NCI-H146 (cell line): ENCODE measurements at places on chromosomes 1 and 21.

DNA sequence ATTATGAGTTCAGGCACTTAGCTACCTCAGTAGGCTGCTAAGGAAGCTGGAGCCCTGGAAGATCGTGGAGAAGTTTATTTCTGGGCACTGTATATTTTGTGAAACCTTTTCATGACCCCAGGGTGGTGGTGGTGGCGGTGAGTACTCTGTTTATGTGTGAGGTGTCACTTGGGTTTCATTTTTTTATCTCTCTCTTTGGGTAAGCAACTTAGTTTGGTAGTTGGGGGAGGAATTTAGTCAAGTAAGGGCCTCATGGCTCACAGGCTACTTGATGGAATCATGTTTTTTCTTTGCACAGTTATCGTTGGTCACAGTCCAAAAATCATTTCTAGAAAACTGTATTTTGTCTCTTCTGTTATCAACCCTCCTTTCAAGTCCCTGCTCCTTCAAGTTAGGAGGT is 33.9 kb downstream of the C1orf141 start:
- no peak for DNase-seq

GRCh38 chr1:182599339-182599738 is 4.8 kb downstream of the RGS16 start:
- no peak for DNase-seq

DNA sequence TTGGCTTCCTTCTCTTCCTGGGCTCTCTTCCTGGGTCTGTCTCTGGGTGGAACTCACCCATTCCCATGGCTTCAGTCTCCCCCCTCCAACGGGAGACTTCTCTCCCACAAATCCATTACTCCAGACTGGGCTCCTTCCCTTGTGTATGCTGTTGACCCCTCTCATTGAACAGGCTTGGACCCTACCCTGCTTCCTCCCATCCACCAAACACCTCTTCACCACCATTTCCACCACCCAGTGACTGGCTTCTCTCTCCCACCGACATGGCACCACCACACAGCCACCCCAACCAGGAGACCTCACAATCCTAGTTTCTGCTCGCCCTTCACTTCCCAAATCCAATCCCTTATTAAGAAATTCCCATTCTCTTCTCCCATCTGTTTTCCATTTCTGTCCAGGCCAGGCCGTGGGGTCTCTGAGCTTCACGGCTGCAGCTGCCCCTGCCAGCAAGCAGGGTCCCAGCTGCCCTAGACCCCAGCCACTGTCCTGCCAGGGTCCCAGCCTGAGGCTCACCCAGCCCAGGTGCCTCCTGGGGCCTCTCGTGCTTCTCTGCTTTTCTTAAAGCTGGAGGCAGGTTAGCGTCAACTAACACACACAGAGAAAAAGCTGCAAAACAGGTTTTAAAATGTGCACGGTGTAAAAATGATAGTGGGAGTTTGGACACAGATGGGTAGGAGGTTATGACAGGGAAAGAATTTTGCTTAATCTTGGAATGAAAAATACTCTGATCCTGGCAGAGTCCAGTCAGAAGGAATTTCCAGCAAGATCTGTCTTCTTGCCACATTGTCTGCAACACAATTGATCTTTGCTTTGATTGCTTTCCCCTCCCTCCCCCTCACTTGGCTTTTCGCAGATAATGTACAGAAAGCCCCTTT is 383.8 kb upstream of the VAMP3 start:
- DNase-seq, result no peak

GRCh38 chr1:223074445-223075300 is 68.4 kb downstream of the TLR5 start:
- no peak for DNase-seq

DNA sequence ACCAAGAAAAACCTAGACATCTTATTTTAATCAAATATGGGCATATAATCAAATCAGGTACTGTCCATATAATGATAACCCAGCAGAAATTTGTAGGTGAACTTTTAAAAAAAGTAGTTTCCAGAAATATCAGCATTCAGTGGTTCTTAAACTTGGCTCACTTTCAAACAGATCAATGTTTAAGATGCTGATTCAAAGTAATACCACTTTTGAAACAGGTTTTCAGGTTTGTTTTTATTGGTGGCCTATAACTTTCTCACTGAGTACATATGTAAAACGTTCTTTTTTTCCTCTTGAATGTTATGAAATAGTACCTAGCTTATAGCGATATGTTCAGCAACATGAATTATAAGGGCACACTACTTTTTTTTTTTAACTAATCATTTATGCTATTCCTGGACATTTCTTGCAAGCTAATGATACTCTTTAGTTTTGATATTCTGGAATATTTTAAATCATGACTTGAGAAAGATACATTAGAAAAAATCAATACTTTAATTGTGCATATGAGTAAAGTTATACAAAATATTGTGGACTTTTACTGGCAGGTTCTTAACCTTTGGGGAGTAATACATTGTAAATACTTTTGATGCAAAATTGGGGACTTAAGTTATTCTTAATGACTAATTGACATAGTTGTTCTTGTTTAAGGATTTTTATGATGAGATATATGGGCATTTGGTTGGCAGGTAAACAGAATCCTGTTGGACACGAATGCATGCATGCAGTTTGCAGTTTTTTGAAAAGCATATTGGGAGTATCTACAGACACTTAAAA is 3.0 kb downstream of the NFIA start:
- no peak for DNase-seq

- DNase-seq, result no peak
These were observed 72.7 kb downstream of the SMYD3 start for GRCh38 chr1:246434335-246434734.

DNA sequence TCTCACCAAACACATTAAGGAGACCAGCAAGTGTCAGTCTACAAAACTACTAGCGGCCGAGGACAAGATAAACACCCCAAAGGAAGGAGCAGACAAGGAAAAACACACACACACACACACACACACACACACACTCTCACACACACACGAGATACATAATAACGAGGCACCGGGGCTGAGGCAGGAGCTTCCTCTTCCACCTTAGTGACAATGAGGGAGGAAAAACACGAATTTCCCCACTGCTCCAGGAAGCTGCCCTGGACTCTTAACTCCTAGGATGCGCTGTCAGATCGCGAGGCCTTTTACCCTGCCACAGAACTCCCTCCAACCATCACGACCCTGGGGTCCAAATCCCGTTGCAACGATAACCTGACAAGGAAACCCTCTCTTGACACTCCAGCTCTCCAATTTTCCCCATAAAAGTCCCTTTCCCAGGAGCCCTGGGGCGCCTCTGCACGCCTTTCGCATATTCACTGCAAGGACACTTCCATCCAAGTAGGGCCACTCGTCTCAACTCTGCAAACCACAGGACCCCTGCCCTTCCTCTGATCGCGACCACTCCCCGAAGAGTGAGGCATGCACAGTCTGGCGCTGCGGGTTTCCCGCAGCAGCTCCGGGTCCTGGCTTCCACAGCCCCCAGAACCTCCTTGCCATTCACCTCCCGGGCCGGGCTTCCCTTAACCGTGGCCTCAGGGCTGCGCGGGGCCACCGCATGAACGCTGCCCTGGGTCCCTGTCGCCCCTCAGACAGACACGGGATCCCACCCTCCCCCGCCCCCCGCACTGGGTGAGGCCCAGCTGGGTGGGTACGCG is 581 bp downstream of the ETV3 start:
- DNase-seq, result peak; percentile 36
